ENCODE measurements at places on chromosomes 13 and 19.

DNA sequence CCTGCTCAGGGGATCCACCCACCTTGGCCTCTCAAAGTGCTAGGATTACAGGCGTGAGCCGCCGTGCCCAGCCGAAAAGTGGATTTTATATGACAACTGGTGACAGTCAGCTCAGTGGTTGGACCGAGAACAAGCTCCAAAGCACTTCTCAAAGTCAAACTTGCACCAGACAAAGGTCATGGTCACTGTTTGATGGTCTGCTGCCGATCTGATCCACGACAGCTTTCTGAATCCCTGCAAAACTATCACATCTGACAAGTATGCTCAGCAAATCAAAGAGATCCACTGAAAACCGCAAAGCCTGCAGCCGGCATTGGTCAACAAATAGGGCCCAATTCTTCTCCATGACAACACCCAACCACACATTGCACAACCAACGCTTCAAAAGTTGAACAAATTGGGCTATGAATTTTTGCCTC is 21.6 kb upstream of the NAA16 start:
- no peak for DNase-seq

- DNase-seq, result no peak
Observed at GRCh38 chr13:23541221-23541824, 28.9 kb upstream of the TNFRSF19 start.

DNA sequence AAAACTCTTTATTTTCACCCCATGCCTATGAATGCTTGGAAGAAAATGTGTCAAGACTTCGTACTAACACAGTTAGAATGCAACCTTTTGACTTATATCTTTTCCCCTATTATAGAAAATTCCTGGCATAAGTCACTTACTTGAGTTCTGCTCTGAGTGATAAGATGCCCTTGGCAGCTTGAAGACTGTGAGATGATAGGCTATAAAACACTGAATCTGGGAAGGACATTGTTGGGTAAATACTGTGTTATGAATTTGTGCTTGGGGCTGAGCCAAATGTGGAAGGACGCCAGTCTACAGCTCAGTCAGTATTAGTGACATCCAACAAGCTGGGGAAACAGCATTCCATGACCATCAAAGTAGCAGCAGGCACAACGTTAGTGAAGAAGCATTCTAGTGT is 368.0 kb upstream of the SGCG start:
- DNase-seq, result no peak

GRCh38 chr13:57003682-57004081 is 137.0 kb upstream of the PRR20A start:
- no peak for DNase-seq

- DNase-seq, result no peak
Observed at GRCh38 chr19:572743-573518, 535 bp downstream of the BSG start.

- DNase-seq, result no peak
Observed at GRCh38 chr19:2796659-2797266, 11.5 kb downstream of the THOP1 start.

DNA sequence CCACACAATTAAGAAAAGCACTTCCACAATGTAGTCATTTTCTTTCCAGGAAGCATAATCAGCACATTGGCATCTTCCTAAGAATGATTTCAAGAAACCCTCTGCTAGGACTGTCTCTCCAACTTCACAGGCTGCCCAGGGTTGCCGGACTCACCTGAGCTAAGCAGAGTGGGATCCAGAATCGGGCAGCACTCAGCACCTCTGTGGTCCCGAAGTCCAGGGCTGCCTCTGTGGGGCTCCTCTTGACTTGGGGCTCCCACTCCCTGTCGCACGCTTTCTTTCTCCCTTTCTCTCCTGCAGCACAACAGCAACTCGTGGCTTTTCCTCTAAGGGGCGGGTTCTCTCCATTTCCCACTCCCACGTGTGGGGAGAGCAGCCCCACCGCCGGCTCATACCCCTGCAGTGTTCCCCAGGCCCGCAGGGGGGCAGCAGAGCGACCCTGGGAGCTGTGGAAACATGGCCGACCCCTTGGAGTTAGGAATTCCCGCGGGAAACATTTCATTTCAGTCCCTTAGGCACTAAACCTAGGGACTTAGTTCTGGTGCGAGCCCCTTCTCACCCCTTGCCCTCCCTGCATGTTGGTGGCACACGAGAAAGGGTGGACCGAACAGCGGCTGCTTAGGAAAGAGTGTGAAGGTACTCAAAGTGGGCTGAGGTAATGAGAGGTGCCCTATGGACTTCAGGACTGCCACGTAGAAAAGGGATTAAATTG is at the start of gene TMEM272:
Gene TMEM272, minus strand, starts transcription at position 316 of the 712 bp plus-strand sequence. CDS start 6,647 bp downstream, outside the sequence.
- peak; percentile 84 for DNase-seq

- no peak for DNase-seq
Observed at GRCh38 chr19:16509141-16510061, 13.2 kb downstream of the C19orf44 start.

Measured in germinal center (tissue), 1 donor.